ENCODE measurements at places on chromosomes 12 and 14.

- DNase-seq = peak; percentile 35
These were observed 400 bp upstream of the PRIMA1 start for GRCh38 chr14:93788543-93789227.

DNA sequence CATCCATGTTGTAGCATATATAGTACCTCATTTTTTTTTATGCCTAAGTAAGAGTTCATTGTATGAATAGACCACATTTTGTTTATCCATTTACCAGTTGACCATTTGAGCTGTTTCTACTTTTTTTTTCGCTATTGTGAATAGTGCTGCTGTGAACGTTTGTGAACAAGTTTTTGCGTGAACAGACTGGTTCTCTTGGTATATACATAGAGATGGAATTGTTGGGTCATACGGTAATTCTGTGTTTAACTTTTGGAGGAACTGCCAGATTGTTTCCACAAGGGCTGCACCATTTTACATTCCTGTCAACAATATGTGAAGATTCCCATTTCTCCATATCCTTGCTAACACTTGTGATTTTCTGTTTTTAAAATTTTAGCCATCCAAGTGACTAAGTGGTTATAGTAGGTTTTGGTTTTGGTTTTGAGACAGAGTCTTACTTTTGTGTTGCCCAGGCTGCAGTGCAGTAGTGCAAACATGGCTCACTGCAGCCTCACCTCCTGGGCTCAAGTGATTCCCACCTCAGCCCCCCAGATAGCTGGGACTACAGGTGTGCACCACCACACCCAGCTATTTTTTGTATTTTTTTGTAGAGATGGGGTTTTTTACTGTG is 68.3 kb upstream of the AMN start:
- no peak for DNase-seq

DNA sequence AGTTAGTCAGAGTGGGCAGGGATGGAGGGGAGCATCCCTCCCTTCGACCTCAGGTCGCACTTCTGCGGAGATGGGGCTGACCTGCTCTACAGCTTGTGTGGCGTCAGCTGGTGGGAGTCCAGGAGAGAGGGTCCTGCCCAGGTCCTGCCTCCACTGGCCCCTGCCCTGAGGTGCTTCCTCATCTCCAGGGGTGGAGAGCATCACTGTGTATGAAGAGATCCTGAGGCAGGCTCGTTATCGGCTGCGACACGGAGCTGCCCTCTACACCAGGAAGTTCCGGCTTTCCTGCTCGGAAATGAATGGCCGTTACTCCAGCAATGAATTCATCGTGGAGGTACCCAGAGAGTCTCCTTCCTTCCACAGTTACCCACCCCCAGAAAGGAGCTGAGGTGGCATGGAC is 20.2 kb downstream of the CLSTN3 start:
- DNase-seq = no peak

- DNase-seq = no peak
These were observed 47.1 kb downstream of the EML1 start for GRCh38 chr14:99840265-99840664.

- no peak for DNase-seq
These were observed 36.5 kb upstream of the SFSWAP start for GRCh38 chr12:131674373-131674772.

DNA sequence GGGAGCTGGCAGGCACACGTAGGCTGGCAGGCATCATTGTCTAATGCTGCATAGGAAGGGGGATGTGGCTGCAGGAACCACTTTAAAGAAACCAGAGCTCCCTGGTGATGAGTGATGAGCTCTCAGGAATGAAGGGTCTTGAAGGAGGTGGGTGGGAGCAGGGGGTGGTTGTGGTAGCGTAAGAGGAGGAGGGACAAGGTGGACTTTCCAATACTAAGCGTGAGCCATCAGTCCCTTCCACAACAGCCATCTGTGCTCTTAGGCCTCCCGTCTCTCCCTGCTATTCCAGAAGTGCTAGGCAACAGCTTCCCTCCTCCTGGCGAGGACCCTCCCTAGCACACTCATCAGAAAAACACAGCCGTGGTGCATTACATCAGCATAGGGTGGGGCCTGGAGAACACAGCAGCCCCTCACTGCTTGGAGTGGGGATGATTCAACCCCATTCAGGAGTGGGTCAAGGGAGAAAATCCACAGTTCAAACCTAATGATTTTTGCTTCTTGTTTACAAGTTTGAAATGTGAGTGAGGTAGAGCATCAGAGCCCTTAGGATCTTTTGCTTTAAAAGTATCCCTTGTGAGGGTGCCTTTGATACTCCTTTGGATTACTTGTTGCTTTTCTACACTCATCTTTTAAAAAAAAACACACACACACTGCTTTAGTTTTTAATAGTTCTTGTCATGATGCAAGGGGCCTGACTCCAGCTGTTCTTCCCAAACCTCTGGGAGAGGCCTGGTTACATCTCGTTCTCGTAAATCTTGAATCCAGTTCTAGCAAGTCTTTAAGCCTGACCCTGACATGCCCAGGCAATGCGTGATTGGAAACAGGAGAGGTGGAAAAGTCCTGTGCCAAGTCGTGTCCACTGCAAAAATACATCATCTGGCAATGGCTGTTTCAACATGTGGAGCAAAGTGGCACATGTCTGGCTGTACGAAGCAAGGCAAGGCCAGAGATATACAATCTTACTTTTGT is 356.4 kb upstream of the DDHD1 start:
- DNase-seq = no peak

- DNase-seq = no peak
These were observed 109.0 kb downstream of the CHST11 start for GRCh38 chr12:104565606-104566243.

DNA sequence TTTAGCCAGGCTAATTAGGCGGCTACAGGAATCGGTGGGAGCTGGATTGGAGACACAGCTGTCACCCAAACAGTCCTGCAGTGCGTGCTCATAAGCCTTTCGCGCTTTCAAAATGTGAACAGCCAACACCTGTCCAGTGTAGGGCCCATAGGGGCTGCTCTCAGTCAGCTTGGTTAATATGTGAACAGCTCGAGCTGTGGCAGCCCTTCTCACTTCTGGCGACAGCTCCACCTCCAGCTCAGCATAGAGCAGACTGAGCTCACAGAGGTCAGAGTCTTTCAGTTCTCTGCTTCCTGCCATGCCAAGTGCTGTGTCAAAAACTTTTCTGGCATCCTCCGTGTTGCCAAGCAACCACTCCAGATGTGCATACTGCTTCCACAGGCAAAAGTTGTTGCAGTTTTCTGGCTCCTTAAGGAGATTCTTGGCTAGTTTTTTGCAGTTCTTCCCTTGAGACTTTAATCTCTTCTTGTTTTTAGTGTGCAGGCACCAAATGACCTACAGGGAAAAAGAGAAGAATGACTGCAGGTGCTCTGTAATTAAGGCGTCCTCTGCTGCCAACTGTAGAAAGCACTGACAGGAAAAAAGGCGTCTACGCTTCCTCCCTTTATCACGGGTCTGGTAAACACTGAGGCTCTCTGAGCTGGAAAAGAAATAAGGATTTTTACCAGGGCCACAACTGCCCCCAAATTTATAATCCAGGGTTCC is 32.5 kb downstream of the PSMC1 start:
- DNase-seq = no peak

- no peak for DNase-seq
These were observed 47.8 kb upstream of the LTA4H start for GRCh38 chr12:96083020-96083719.

Data from breast epithelium (tissue), 4 donors.